ENCODE measurements at places on chromosomes 12 and 14.

- peak; percentile 66 for DNase-seq
Observed at GRCh38 chr14:22691171-22691570, 47.0 kb upstream of the OR6J1 start.

DNA sequence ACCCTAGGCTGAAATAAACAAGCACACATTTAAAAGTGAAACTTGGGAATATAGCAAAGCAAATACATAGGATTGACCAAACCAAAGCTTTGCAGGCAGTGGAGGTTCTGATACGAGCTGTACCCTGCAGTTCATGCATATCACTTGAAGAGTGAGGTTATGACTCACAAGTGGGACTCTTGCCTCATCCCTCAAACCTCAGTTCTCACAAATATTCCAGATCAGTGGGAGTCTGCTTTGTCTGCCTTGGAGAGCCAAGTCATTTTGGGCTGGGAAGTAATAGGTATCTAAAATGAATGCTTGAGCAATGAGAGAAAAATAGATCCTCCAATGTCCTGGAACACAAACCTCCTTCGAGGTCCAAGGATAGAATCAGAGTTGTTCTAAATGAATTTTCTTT is 116.4 kb downstream of the LRIG3 start:
- DNase-seq = peak; percentile 92

DNA sequence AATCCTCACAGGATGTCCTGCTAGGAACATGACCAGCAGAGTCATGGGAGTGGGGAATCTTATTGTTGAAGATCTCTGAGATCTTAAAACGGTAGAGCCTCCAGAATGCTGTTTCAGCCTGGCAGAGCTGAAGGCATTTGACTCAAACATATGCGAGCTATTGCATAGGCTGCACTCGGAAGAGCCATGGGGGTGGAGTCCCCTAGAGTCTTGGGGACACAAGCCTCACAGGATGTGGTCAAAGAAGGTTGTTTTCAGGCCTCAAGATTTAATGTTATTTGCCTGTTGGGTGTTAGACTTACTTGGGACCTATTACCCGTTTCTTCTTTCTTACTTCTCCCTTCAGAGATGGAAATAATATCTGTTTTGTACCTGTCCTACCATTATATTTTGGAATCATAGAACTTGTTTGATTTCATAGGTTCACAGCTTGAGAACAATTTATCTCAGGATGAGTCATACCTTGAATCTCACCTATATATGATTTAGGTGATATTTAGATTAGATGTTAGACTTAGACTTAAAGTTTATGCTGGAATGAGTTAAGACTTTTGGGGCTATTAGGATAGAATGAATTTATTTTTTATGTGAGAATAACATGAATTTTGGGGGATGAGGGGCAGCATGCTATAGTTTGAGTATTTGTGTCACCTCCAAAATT is 172.2 kb upstream of the ATP2B1 start:
- DNase-seq = no peak

- DNase-seq = peak; percentile 95
Observed at GRCh38 chr12:113862590-113863454, 103.3 kb downstream of the RBM19 start.

- DNase-seq = peak; percentile 65
Observed at GRCh38 chr12:68405343-68405781, 73.2 kb upstream of the MDM1 start.

DNA sequence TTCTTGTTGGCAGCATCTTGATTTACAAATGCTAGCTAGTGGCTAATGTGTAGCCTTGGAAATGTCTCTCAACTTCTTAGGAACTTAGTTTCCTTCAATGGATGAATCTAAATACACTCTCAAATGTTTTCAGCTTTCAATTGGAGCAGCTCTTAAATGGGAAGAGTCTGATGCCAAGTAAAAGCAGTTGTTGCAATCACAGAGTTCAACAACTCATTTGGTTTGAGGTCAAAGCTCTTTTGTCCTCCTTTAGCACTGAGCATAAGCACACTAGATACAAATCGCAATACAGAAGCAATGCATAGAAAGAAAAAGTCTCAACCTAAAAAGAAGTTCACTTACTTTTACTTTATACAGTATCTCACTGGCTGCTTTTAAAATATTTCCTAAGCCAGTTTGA is 986.1 kb upstream of the FLRT2 start:
- no peak for DNase-seq

GRCh38 chr14:24194873-24195185 is 412 bp downstream of the TM9SF1 start:
- no peak for DNase-seq

DNA sequence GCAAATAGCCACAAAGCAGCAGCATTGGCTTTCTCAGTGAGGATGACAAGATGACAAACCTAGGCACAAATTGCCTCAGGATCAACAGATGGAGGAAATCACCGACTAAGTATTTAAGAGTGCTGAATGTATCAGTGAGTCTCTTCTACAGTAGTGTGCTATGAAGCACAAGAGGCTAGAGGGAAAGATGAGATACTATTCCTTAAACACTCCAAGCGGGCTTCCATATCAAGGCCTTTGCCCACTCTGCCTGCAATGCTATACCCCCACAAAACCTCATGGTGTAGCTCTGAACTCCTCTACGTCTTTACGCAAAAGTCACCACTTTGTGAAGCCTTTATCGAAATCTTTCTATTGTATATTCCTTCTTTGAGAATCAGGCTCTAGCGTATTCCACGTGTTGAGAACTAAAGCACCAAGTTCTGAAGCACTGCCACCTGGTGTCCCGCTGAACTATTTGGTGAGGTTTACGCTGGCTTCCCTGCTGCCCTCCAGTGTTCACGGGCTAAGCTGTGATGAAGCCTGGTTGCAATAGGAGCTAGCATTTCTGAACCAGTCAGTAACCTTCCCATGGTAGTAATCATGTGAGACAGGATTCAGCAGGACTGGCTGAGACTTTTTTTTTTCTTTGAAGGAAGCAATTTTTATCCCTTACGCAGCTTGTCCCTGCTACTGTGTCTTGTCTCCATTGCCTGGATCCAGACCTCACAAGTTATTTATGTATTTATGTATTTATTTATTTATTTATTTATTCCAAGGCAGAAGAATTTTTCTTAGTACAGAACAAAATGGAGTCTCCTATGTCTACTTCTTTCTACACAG is 426.5 kb upstream of the OR4E1 start:
- peak; percentile 53 for DNase-seq

- DNase-seq = no peak
Observed at GRCh38 chr12:132100306-132101065, 43.6 kb downstream of the DDX51 start.

GRCh38 chr12:46920499-46920898 is 94.7 kb upstream of the SLC38A4 start:
- no peak for DNase-seq

- no peak for DNase-seq
Observed at GRCh38 chr14:95877633-95878032, 1.0 kb downstream of the TUNAR start.

- DNase-seq = peak; percentile 3
Observed at GRCh38 chr12:86158956-86159355, 97.2 kb downstream of the MGAT4C start.

DNA sequence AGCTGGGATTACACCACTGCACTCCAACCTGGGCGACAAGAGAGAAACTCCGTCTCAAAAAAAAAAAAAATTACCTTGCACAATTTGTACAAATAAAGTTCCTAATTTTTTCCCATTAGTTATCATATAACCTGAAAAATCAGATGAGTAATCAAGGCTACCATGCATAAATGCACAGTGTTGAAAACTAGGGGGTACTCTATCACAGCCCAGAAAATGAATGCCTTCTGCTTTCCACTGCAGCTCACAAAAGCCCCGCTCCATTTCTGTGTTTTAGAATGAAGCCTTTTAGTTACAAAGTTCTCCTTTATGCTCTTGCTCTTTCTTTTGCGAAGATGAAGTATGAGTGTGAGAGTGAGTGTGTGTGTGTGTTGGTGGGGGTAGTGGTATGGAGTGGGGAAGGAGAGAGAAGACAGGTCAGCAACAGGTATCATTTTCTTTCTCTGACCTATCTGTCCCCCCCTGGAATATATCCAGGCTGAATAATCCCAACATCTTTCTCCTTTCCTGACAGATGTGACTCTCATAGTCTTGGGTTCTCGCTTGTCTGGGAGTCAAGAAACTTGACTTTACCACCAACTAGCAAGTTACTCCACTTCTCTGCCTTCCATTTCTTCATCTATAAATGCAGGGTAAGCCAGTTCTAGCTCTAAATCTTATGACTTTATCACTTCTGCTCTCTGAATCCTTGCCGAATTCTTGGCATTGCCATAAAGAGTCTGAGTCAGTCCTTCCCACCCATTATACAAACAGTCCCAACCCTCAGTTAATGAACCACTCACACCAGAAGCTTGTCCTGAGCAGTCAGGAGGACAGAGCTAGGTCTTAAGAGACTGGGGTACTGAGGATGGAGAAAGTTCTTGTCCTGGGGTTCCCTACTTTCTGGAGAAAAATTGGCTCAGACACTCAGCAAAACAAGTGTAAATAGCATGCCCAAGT is 16.1 kb downstream of the BIN2 start:
- DNase-seq = peak; percentile 62

DNA sequence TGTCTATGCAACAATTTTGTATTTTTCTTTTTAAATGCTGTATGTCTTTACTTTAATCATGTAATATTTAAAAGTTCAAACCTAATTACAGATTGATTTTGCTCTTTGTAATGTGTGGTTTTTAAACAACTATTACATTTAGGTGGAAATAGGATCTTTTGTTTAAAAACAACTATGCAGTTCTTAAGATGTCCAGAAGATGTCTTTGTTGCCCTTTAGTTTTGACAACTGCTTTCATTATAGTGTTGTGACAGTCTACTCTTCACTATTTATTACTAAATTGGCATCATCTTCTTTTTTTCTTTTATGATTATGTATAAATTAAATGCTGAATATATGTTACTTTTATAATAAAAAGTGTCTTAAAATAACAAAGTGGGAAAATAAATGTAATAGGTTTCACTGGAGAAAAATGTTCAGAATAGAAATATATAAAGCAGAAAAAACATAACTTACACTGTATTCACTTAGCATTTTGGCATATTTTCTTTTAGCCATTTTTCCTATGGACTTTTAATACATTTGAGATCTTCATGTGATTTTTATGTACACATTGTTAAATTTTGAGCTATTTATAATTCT is 27.1 kb upstream of the PCNX4 start:
- DNase-seq = peak; percentile 72

Measured in fibroblast of pulmonary artery (primary cell).